ENCODE measurements at places on chromosomes 12 and 14. TPM values are rescaled to one million over a fixed set of nuclear protein-coding genes. Genes with fewer than 3 reads are reported as not detected.

DNA sequence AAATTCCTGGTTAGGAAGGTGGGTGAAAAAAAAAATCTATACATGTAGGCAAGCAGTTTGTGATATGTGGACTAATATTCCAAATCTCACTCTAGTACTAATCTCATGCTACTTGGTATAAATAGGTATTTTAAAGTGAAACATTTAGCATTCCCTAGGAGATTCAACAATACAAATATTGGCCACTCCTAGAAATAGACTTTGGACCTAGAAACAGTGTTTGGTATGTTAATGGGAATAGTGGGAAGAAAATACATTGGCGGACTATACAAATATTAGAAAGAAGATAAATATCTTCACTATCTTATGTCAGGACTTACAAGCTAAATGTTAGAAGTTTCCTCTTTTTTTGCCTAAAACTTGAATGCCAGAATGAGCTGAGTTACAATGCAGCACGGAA lies 28.2 kb downstream of the HIGD1C start:
- DNase-seq = no peak

ACIN1 gene
- polyA plus RNA-seq = 206 TPM

- no peak for DNase-seq
Observed at GRCh38 chr14:32230695-32231280, 27.7 kb upstream of the RNU6-8 start.

DNA sequence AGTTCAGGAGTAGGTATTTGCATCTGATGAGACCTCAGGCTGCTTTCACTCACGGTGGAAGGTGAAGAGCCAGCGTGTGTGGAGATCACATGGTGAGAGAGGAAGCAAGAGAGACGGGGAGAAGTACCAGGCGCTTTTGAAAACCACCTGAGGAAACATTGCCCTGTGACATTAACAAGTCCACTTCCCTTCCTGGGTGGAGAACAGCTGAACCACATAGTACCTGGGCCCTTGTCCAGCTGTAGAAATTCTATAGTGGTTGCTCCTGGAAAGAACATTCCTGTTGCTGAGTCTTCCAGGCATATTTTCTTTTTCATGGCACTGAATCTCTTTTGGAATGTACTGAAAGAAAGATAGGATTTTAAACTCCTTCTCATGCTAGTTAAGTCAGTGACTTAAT lies 87.3 kb upstream of the RIN3 start:
- no peak for DNase-seq

TRIM9 gene
- polyA plus RNA-seq = 1.1 TPM

RPAP3 gene
- 51.3 TPM for polyA plus RNA-seq
